ENCODE measurements at places on chromosomes 11 and 22.

DNA sequence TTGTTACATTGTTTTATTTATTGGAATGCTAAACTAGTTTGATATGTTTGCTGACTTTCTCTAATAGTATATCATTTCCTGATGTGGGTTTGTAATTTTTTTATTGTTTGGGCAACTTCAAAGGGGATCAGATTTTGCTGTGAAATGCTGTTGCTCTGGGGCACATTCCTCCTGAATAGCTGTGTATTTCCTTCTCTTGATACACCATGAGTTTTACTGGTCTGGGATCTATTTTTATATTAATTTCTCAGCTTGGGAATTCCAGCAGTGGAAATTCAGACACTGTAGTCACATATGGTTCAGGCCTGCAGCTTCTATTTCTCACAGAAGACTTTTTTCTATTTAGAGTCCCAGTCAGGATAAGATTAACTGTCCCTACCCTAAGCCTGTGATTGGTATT is 58.9 kb downstream of the RPUSD4 start:
- H3K4me3 ChIP-seq, result no peak overlapping the region
- no peaks in the 10 kb centered on the region for H3K36me3 ChIP-seq
- H3K4me1 ChIP-seq, result peaks cover 11% of the 10 kb centered on the region
- DNase-seq, result no peak

DNA sequence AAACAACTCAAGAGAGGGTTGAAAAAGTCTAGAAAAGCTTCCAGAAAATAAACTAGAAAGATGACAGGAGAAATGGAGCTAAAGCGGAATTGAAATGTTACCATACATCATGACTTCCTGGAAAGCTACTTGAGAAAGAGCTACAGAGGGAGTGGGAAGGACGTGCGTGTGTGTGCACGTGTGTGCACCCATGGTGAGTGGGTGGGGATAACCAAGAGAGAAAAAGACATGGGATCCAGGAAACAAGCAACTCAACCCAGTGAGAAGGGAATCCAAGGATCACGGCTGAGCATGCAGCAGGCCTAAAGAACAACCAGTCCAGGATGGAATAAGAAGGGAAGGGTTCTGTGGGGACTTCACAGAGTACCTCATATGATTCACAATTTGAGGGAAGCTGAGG is 21.6 kb downstream of the APOL1 start:
- H3K4me3 ChIP-seq, result no peak overlapping the region
- H3K27ac ChIP-seq, result no peak overlapping the region
- no peaks in the 10 kb centered on the region for H3K36me3 ChIP-seq
- peaks cover 8% of the 10 kb centered on the region for H3K4me1 ChIP-seq

- H3K27me3 ChIP-seq, result no peaks in the 10 kb centered on the region
- no peaks in the 10 kb centered on the region for H3K4me1 ChIP-seq
- H3K36me3 ChIP-seq, result no peaks in the 10 kb centered on the region
- DNase-seq, result no peak
- H3K4me3 ChIP-seq, result no peak overlapping the region
Measured at GRCh38 chr11:114386545-114386944, 13.8 kb downstream of the C11orf71 start.

GRCh38 chr11:64230171-64230984 is at the start of gene DNAJC4:
Gene DNAJC4 (plus strand): TSS chr11:64230548. CDS start chr11:64230855, 307 bp downstream.
- H3K4me1 ChIP-seq, result peaks cover 72% of the 10 kb centered on the region
- H3K4me3 ChIP-seq, result peak within 1 kb of the TSS; percentile 62
- DNase-seq, result no peak
- H3K36me3 ChIP-seq, result no peaks in the 10 kb centered on the region

- H3K4me1 ChIP-seq, result peaks cover 39% of the 10 kb centered on the region
- H3K27me3 ChIP-seq, result no peaks in the 10 kb centered on the region
- H3K4me3 ChIP-seq, result no peak overlapping the region
- H3K36me3 ChIP-seq, result no peaks in the 10 kb centered on the region
- DNase-seq, result no peak
Measured at GRCh38 chr11:57456960-57457642, 3.2 kb upstream of the RTN4RL2 start.

- DNase-seq, result no peak
- no peaks in the 10 kb centered on the region for H3K27me3 ChIP-seq
- no peak overlapping the region for H3K4me3 ChIP-seq
Measured at GRCh38 chr11:20617346-20618005, 18.1 kb downstream of the SLC6A5 start.

DNA sequence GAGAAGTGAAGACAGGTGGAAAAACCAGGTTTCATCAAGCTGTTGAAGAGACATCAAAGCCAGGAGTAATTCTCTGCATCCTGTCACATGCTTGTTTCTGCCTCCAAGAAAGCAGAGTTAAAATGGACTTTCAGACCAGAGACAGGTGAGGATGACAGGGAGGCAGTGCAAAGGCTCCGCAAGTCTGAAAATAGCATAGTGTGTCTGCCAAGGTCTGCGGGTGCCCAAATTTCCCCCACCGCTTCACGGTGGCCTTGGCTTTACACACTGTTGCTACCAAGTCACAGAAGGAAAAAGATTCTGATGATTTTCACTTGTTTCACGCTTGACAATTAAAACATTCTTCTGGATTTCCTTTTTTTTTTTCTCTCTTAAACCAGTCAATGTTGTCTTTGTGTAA is 44.2 kb downstream of the SNX19 start:
- no peaks in the 10 kb centered on the region for H3K27me3 ChIP-seq
- DNase-seq, result no peak
- peaks cover 8% of the 10 kb centered on the region for H3K4me1 ChIP-seq
- H3K27ac ChIP-seq, result no peak overlapping the region
- no peak overlapping the region for H3K4me3 ChIP-seq

GRCh38 chr22:34904486-34904885 is 161.5 kb upstream of the ISX start:
- no peaks in the 10 kb centered on the region for H3K36me3 ChIP-seq
- no peak for DNase-seq
- no peaks in the 10 kb centered on the region for H3K4me1 ChIP-seq
- no peak overlapping the region for H3K4me3 ChIP-seq
- H3K27ac ChIP-seq, result no peak overlapping the region
